AG09309 (cell line): ENCODE measurements at places on chromosomes 1 and 21.
A peak's percentile ranks its signal among the peaks of the same experiment; 100 is the strongest.

- no peak for DNase-seq
Observed at GRCh38 chr1:201026234-201026633, 2.7 kb upstream of the KIF21B start.

DNA sequence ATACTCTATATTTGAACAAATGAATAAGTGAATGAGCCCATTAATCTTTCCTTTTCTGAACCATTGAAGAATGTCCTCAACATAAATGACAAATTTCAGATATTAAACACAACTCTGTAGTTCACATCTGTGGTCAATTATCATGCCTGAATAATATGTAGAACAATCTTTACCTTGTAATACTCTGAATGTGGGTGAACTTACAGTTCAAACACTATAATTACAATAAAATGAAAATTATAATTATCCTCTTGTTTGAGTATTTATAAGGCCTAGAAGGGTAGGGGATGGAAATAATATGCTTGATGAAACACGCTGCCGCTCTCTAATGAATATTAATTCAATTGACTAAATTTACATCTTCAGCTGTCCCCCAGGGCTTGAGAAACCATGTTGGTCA is 8.7 kb upstream of the SFPQ start:
- DNase-seq: no peak

- no peak for DNase-seq
Observed at GRCh38 chr1:158043232-158043631, 49.8 kb downstream of the KIRREL1 start.

DNA sequence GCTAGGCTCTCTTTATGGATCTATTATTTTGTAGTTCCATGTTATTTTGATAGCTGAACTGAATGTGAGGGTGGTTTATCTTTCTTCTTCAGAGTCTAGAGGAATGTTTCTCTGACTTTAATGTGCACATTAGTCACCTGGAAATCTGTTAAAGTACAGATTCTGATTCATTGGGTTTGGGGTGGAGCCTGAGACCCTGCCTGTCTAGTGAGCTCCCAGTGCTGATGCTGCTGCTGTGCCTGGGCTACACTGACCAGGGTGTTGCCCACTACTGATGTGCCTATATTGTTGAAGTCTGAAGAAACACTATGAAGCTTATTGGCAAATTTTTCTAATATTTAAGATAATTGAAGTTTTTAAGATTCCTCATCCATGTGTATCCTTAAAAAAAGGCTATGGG is 35.9 kb downstream of the CD46 start:
- DNase-seq: no peak

DNA sequence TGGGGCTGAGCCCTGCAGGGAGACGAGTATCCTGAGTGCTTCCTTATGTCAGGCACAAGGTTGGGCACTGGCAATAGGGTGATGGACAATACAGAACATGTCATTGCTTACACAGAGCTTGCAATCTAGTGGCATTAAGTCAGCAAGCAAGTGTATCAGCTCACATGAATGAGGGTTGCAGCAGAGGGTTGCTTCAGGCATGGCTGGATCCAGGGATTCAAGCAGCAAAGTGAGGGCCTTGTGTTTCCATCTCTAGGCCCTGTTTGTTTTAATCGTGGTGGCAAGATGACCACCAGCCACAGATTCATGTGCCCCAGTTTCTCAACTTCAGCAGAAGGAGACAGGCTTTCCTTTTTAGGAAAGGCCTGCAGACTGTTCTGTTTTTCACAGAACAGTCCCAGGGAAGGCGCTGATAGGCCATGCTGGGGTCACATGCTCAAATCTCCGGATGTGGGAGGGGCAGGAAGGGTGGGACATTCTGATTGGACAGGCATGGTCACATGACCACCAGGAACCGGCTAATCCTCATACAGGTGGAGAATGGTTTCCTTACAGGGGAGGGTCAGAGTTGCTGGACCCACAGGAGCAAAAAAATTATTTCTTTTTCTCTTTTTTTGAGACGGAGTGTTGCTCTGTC is 14.4 kb downstream of the PLOD1 start:
- DNase-seq: no peak

DNA sequence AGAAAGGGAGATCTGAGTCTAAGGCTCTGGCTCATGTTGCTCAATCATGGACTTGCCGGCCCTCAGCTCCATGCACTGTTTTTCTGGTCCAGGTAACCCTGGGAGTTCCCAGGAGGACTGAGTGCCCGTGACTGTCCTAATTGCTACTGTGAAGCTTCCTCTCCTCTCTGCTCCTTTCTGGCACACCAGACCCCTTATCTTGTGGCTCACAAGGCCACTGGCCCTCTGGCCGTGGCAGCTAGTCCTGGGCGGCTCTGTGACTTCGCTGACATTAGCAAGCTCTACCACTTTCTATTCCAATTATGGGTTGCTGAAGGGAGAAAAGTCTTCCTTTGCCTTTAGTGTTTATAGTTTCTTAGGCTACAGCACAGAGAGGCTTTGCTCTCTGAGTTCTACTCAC is 380.2 kb downstream of the RWDD3 start:
- DNase-seq: no peak

- no peak for DNase-seq
Observed at GRCh38 chr1:38139738-38140487, 93.3 kb upstream of the POU3F1 start.

DNA sequence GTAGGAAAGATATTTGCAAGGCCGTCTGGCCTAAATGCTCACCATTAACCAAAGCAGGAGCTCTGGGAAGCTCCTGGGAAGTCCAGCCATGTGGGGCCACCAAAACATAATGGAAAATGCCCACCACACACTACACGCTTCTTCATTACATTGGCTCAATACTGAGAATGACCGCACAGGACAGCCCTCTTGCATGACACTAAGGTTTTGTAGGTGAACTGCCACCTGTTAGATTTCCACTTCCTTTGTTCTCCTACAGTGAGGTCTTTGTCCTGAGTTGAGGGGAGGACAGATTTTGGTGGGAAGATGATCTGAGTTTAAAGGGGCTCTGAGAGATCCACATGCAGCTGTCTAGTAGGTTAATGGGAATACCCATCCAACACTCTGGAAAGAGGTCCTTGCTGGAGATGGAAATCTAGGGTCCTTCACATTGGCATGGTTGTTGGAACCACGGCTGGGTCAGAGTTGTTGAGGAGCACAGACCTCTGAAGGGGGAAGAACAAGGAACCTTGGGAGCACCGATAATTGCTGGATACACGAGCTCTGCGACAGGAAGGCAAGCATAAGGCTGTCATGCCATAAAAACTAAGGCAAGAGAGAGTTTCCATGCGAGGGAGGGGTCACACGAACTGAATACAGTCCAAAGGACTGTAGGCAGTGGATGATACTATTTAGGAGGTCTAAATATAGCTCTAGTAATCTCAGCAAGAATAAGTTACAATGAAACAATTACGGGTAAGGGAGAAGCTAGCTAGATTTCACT is 105.5 kb upstream of the IRF2BP2 start:
- DNase-seq: no peak

GRCh38 chr1:59193443-59194093 is 103.3 kb upstream of the FGGY start:
- no peak for DNase-seq

GRCh38 chr1:55381491-55381890 is 166.3 kb upstream of the USP24 start:
- DNase-seq: no peak

DNA sequence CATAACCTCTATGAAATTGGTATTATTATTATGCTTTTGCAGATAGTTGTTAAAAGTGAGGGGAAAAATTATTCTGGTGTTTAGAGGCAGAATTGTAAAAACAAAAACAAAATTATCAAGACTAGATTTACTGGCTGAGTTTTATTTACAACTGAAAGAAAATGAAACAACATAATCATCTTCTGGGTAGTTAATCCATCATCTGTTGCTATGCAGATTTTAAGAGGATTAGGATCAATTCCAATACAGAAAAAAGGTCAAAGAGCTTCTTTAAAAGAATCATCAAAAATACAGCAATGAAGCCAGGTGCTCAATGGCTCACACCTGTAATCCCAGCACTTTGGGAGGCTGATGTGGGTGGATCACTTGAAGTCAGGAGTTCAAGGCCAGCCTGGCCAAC is 8.3 kb downstream of the GOLT1A start:
- no peak for DNase-seq

GRCh38 chr21:33196941-33197374 is 32.8 kb upstream of the IFNAR2 start:
- no peak for DNase-seq

DNA sequence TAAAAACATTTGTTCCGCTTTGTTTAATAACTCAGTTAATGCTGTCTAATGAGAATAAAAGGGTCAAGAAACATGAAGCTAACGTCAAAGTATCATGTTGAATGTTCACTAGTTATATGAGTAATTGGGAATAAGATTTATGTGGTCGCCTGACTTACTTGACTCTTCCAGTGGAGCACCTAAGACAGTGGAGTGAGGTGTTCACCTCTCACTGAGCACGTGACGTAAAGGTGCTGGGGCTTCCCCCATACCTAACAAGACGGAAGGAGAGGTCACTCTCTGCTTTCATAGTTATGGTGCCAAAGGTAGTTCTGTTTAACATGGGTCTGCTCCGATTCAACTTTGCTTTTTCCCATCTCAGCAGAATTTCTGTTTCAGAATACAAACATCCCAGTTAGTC is 686 bp downstream of the KMO start:
- DNase-seq: no peak

- DNase-seq: no peak
Observed at GRCh38 chr21:39630191-39630591, 17.5 kb downstream of the B3GALT5 start.

DNA sequence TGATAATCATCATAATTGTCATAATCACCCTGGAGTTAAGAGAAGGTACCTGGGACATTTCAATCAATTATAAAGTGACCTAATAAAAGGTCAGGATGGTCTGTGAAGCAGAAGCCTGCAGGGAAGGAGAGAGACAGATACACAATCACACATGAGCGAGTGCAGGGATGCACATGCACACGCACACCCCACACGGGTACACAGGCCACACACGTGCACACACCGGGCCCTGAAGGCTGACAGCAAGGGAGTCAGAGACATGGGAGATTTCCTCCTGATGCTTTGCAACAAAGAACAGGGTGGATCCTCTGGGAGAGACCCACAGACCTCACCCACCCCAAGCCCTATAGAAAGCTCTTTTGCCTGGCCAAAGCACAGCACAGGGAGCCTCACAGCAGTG is 82.3 kb upstream of the ZC3H12A start:
- no peak for DNase-seq

DNA sequence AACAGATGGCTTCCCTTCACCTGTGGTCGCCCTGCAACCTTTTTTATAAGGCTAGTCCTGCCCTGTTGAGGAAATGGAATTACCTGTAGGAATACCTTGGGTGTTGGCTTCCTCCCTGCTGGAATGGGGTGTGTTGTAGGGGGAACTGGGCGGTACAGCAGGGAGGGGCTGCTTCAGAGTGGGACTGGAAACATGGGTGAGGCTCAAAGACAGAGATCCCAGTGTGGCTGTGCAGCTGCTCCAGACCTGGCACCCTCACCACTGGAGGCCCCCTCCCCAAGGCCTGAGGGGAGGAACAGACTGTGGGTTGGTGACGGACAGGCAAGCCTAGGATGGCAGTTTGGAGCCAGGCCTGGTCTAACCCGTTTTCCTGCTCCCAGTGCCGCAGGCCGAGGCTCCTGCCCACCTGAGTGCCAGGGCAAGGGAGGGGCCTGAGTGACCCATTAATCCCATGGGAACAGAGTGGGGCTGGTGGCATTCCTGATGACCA is 4.5 kb downstream of the EFNA3 start:
- no peak for DNase-seq

- DNase-seq: peak; percentile 2
Observed at GRCh38 chr1:181424786-181425403, 58.4 kb upstream of the CACNA1E start.

GRCh38 chr1:30732277-30732996 is 9.1 kb upstream of the MATN1 start:
- no peak for DNase-seq

GRCh38 chr21:26845066-26845758 is at the start of gene ADAMTS1:
Gene ADAMTS1, minus strand, starts transcription at chr21:26845409. Its CDS starts 455 bp downstream, at chr21:26844954.
- peak; percentile 80 for DNase-seq

GRCh38 chr1:56574794-56575193 is 4.6 kb downstream of the PLPP3 start:
- no peak for DNase-seq

GRCh38 chr1:109827986-109828385 is 64.3 kb upstream of the EPS8L3 start:
- no peak for DNase-seq

DNA sequence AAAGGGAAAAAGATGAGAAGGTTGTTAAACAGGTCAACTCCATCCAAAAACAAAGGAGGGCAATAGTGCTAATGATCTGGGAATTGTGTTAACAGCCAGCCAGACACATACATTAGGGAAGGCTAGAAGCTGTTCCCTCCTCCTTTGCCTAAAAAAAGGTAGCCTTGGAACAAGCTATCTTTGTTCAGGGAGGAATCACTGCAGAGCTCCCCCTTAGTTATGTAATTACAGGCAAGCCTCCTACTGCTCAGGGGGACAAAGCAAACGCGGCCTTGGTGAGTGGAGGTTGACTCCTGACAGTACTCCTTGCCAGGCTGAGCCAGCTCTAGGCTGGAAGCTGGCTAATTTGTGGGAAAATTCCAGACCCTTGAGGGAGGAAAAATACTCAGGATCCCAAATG is 97.6 kb downstream of the VAV3 start:
- no peak for DNase-seq

DNA sequence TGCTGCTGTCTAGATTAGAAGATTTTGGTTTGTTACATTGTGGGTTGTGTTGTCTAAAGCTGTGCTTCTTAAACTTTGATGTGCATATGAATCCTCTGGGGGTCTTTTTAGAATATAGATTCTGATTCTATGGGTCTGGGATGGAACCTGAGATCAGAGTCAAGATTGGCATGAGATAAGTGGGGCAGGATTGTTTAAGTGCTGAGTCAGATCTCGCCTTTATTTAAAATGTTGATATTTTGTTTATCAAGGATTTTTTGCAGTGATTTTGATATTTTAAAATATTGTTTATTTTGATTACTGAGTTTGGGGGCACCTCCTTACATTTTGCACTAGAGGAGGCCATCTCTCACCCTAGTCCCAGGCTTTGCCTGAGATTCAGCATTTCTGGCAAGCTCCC is 114.8 kb downstream of the LAMC2 start:
- DNase-seq: no peak

GRCh38 chr1:90391126-90391525 is 326.0 kb downstream of the BARHL2 start:
- no peak for DNase-seq

- DNase-seq: no peak
Observed at GRCh38 chr1:17668624-17669175, 86.4 kb upstream of the ACTL8 start.

DNA sequence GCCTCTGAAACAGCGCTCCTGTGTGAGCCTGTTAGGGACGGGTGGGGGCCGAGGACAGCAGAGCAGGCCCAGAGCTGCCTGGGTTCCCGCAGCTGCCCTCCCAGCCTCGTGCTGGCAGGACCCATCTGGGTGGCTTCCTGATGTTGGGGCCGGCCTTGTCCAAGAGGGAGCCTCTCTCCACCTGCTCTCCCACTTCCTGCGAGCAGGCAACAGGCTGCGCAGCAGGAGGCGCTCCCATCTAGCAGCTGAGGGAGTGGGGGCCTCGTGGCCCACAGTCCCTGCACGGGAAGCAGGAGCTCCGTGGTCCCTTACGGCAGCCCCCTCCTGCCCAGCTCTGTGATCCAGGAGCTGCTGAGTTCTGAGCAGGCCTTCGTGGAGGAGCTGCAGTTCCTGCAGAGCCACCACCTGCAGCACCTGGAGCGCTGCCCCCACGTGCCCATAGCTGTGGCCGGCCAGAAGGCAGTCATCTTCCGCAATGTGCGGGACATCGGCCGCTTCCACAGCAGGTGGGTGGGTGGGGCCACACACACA is 68.0 kb downstream of the TRIM11 start:
- DNase-seq: no peak

- no peak for DNase-seq
Observed at GRCh38 chr21:37507716-37508115, 141.1 kb downstream of the DYRK1A start.
